ENCODE measurements at places on chromosomes 6 and 20.

DNA sequence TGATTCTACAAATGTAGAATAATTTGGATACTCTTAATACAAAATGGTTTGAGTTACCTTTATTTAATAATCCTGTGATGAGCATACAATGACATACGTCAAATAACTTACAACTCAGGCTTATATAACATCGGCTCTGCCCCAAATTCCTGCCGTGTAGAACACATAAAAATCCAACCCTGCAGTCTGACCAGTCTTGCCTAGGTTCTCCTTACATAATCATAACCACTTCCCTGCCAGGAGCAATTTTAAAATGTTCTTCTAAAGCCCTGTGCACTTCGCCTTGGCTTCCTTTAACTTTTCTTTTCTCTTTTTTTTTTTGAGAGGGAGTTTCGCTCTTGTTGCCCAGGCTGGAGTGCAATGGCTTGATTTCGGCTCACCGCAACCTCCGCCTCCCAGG, 16.2 kb upstream of the IER3 start:
- DNase-seq = no peak

DNA sequence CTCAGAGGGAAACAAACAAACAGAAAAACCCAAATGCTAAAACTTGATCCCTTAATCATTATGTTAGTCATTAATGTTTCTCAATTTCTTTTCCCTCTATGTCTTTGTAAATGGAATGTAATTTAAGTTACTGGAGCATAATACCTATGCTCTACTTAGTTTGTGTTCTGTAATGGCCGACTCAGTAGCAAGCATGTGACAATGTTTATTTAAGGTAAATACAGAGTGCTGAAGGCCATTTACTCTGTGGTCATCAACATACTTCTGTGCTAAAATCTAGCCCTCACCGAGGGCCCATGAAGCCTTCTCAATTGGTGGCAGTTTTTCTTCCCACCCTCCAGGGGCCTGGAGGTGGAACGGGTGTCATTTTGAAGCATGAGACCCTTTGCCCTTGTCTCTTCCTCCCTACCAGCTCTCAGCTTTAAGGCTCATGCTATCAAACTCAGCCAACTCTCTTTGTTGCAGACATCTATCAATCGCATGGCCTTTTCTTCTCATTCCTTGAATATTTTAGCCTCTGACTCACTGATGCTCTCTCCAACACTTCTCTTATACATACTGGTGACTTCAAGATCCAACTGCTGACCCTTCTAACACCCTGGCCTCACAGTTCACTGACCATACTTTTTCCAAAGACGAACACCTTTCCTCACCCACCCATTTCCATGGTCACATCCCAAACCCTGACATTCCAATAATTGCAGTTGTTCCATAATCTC, 48.2 kb downstream of the STX7 start:
- DNase-seq = no peak

DNA sequence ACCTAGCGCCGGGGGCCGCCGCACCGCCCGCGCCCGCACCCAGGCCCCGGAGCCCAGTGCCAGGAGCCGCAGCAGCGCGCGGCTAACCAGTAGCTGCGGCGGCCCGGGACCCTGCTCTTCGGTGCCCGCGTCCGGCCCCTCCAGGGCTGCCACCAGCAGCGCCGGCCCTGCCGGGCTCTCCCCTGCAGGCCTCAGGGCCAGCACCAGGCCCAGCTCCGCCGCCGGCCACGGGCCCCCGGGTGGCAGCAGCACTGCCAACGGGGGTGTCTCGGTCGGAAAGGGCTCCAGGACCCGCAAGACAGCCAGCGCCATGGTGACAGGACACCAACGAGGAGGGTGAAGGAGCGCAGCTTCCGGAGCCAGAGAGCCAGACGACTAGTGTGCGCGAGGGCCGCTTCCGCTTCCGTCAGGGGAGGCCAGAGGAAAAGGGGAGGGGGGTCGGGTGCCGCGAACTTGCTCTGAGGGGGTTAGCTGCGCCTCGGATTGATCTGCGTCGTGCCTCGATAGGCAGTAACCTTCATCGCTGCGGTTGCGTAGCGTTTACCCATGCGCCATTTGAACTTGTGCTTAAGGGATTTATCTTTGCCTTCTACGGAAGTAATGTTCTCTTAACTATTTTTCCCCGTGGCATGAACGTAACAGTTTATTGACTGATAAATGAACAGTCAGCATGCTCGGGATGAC, at the start of gene PEX6:
PEX6 (minus strand) TSS at position 343 of the 684 bp plus-strand sequence; CDS start at position 312, 31 bp downstream.
- peak; percentile 55 for DNase-seq

DNA sequence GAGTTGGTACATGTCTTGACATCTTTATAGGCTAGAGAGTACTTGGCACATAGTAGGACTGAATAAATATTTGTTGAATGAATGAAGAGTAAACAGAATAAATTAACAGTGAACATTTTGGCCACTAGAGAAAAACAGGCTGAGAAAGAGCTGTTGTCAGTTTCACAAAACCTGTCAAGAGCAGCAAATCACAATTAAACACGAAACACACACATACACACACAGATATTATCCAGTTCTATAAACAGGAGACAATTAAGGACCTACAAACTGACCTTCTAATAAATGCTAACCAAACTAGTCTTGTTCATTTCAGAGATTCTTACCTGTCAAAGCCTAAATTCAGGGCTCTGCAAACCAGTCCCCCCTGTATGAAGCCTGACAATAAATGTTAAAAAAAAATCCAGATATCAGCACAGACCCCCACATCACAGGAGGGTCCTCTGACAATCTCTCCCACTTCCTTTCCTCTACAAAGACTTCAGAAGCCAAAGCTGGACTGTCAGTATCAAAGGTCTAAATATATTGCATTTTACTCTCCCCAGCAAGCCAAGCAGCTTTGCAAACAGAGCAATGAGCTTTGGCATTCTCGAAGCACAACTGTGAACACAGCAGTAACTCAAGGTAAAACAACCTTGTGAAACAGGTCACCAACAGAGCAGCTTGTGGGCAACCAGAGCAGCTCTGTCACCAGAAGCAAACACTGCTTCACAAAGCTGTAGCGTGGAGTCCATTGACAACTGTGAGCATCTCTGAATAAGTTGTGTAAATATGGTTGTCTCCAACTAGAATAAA, 229.9 kb downstream of the TBXT start:
- no peak for DNase-seq

DNA sequence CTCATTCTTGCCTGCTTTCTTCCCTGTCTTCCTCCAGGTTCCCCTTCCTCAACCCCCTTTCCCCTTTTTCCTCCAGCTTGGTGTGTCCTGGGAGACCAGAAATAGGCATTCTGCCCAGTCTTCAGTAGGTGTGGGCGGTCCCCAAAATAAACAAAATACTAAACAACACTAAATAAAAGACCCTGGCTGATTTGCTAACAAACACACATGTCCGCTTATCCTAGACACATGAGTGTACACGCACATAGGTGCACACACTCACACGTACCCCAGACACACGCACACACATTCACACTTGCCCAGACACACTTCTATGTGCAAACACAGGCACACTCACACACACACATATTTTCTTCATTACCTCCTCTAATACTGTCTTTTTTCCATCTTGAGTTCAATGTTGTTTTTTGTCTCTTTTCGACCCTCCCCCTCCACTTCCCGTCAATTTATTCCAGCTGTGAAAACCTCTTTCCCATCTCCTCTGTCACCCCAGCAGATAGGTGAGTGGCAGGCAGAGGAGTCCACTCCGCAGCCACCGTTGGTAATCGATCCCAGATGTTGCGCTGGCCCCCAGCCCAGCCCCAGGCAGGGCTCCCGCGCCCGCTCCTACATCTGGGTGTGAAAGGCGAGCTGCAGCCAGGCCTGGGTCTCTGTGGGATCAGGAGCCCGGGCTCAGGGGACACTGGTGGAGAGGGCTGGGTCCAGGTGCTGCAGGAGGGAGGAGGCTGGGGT, 56.9 kb upstream of the FOXP4 start:
- DNase-seq = no peak

GRCh38 chr20:64101731-64102621, 5.4 kb downstream of the NPBWR2 start:
- DNase-seq = peak; percentile 69

GRCh38 chr20:572727-573126, 29.1 kb upstream of the CSNK2A1 start:
- DNase-seq = no peak

DNA sequence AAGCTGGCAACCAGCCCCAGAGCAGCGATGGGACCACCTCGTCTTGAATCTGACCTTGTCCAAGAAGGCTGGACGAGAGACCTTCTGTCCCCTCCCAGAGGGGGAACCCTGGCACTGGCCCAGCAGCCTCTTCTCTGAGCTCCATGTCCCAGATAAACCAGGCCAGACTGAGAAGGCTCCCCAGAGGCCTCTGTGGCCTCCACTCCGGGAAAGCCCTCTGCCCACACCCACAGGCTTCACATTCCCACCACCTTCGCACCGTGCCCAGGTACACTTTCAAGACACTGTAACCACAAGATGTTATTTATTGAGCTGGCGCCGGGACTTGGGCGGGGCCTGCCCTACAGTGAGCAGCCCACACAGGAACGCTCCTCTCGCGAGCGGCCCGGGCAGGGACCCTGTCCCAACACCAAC, 33.2 kb downstream of the ADA start:
- peak; percentile 24 for DNase-seq

Data from activated naive CD4-positive, alpha-beta T cell (primary cell).